ENCODE measurements at places on chromosomes 7 and 10. TPM values are rescaled to one million over a fixed set of nuclear protein-coding genes. Genes with fewer than 3 reads are reported as not detected.

DNA sequence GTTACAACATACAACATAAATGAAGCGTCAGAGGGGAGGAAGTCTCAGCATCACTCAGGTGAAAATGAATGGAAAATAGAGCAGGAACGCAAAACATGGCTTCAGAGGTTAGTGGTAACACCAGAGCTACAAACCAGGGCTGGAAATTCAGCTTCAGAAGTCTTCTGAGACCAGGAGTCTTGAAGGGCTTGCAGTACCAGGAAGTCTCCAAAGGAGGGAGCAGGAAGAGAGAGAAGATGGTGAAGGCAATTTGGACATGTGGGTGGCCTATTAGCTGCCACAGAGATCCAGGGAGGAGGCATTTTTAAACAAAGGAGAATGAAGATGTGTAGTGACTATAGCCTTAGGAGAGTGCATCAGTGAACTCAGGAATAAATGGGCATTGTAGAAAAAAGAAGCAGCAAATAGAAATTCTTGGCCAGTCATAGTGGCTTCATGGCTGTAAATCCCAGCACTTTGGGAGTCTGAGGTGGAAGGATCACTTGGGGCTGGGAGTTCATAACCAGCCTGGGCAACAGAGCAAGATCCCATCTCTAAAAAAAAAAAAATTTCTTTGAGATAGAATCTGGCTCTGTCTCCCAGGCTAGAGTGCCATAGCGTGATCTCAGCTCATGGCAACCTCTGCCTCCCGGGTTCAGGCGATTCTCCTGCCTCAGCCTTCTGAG, 9.3 kb upstream of the TET1 start:
- DNase-seq: no peak

DNA sequence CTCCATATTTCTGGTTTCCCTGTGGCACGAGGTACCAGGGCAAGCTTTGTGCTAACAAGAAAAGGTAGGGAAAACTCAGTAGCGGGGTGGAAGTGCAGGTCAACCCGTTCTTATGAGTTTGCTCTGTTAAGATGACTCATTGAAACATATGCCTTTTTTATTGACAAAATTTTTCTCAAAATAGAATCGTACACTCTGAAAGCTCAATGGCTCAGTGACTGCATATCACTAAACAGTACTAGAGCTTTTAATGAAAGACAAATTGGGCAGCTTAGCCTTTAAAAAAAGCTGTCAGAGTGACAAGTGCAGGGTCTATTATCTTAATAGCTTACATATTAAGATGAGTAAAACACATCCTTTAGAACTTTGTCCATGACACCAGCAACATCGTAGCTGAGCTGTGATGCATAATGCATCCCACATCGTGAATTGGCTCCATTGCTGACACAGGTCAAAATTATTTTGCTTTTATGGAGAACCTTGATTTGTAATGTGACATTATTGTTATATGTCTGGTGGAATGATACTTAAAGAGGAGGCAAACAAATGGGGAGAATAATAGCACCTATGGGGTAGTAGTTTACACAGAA, 264.4 kb downstream of the ETV1 start:
- DNase-seq: no peak

- DNase-seq: no peak
These were observed 860 bp downstream of the IQUB start for GRCh38 chr7:123533553-123533917.

DNA sequence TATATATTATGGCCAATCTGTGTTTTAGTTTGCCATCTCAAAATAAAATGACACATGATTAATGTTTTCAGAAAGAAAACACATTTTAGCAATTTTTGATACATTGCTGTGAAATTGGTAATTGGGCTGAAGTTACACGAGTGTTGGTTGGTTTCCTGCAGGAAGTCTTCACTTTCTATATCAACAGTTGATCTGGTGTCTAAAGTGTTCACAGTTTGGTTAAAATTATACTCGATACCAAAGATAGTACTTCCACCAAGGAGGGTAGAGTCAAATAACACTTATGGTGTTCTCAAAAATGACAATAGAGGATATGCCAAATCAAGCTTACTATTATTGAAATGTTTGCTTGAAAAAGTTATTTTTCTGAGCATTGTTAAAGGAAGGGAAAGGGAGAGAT, 120.3 kb upstream of the GLCCI1 start:
- no peak for DNase-seq

DNA sequence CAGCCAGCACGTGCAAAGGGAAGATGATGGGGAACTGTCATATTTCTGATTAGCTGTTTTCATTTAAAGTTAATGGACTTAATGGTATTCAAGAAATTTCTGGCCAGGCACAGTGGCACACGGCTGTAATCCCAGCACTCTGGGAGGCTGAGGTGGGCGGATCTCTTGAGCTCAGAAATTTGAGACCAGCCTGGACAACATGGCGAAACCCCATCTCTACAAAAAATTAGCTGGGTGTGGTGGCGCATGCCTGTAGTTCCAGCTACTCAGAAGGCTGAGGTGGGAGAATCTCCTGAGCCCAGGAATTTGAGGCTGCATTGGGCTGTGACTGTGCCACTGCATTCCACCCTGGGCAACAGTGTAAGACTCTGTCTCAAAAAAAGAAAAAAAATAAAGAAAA, 18.7 kb downstream of the STN1 start:
- DNase-seq: no peak

Gene VAX1
- not detected for total RNA-seq
